ENCODE measurements at places on chromosomes 2 and 18.

- no peak for DNase-seq
Observed at GRCh38 chr18:55893948-55894347, 306.0 kb upstream of the TCF4 start.

DNA sequence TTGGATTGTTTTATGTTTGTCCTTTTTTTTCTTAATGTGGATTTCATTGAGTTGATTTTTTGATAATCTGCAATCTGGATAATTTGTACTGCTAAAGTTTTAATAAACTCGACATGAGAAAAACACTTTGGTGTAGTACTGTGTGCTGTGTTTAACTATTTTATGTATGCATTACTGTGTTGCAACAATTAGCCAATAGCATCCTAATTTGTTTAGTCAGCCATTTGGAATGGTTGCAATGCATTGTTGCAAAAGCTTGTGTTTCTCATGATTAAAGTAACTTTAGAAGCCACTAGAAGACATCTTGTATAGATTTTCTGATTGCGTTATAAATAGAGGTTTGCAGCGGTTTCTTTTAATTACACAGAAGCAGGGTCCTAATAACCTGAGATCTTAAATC lies 53.5 kb downstream of the PPIG start:
- DNase-seq, result no peak

DNA sequence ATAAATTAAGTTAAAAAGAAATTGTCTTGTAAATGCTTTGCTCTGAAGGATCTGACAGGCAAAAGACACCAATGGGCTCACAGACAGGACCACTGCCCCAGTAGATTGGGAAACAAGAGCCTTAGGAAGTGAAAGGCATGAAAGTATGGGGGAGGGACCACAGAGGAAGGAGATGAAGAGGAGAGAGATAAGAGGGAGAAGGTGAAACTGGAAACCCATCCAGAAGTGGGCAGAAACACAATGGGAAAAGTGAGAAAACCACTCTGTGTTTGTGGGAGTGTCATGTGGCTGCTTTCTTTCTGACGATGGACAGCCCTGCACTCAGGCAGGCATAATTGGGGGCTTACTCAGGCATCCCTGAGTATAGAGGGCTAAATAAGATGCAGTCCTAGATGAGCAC lies 101.5 kb upstream of the STON1 start:
- no peak for DNase-seq

GRCh38 chr2:192044496-192044895 lies 150.2 kb downstream of the TMEFF2 start:
- DNase-seq, result no peak

GRCh38 chr2:33528441-33528950 lies 52.0 kb downstream of the RASGRP3 start:
- DNase-seq, result no peak

DNA sequence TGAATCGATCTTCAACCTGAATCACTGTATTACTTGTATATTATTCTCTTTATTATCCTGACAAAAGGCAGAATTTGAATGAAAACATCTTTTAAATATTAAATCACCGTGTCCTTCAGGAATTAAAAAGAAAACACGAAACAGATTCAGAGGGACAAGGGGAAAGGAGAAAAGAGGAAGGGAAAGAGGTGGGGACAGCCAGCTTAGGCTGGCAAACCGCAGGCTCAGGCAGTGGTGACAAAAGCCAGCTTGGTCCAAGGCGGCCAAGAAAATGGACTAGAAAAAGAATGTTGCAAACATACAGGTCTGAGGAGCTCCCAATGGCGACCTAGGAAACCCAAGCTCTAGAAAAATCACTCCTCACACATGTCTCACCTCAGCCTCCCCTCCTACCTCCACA lies 6.8 kb downstream of the B4GALT6 start:
- no peak for DNase-seq
